Ureter (tissue), 1 donor: ENCODE measurements at places on chromosomes 6 and 20. TPM values are rescaled to one million over a fixed set of nuclear protein-coding genes. Genes with fewer than 3 reads are reported as not detected.

DNA sequence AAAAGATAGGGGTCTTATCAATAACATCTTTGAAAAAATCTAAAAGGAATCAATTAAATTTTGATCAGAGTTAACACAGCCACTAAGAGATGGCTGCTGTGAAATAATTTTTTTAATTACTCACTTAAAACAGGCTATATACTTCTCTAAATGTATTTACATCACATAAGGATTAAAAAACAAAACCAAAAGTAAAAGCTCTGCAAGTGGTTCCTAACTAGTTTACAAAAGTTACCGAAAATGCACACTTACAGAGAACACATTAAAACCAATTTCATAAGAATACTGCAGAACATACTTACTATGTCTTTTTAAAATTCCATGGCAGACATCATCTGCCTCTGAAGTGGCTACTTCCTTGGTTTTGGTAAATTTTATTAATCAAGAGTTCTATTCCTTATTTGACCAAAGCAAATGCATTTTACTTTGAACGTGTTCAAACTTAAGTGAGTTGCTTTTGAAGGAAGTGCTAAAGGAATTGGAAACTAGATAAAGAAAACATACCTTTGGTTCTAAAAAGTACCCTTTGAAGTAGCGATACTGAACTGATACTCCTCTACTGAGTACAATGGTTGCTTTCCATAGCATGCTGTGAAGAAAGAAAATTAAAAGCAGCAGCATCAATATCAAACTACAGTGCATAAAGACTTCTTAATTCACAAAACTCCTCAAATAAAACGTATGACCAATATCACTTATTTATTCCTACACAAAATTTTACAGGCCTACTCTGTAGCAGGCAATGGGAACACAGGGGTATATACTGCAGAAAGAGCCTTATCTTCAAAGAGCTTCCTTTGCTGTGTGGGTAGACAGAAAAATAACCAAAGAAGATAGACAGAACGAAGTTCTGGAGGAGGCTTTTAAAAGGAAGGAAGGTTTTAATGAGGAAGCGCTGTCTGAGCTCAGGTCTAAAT, 157.1 kb upstream of the SHLD1 start:
- DNase-seq, result no peak

GRCh38 chr6:142387997-142388815, 86.4 kb downstream of the ADGRG6 start:
- DNase-seq, result no peak

- DNase-seq, result no peak
These were observed 8.7 kb downstream of the SASH1 start for GRCh38 chr6:148351309-148351708.

- DNase-seq, result no peak
These were observed 479.7 kb upstream of the MARCKS start for GRCh38 chr6:113377362-113377942.

- DNase-seq, result no peak
These were observed 2.4 kb downstream of the CST9 start for GRCh38 chr20:23603321-23603720.

DNA sequence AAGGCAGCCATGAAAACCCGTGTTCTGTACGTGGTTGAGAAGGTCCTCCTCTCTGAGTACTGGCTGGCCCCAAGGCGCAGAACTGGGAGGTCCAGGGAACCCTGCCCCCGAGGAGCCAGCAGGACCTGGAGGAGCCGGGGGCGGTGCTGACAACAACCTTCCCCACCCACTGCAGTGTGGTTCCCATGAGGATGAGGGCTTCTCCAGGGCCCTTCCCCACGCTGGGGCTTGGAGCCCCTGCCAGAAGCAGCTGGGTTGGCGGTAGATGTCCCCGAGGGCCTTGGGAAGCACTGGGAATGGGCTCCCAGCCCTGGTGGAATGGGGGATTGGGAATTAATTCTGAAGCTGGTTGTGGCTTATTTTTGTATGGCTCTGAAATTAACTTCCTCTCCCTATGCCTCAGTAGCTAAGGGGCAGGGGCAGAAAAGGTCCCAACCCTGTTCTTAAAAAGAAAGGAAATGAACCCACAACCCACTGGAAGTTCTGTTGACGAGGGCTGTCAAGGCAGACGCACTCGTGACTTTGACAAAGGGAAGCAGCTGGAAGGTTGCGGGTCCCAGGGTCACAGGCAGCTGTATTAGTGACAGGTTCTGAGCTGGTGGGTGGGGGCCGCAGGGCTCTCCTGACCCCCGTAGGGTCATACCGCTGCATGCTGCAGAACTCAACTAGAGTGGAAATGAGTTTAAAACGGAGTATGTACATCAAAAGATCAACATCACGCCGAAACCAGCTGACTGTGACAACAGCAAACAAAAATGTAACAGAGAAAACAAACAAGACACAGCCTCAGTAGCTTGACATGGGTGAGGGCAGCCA, 13.9 kb upstream of the HELZ2 start:
- DNase-seq, result no peak

Gene FARS2
- 27.4 TPM for total RNA-seq

Gene ASIP
- total RNA-seq, result 0.70 TPM

Gene TREM2
- 9.4 TPM for total RNA-seq
